ENCODE measurements at places on chromosomes 1 and 21. TPM values are rescaled to one million over a fixed set of nuclear protein-coding genes. Genes with fewer than 3 reads are reported as not detected.

ITLN2 gene
- total RNA-seq, result not detected

- peak; percentile 48 for DNase-seq
Measured at GRCh38 chr1:206608108-206608698, 4.1 kb downstream of the EIF2D start.

VPS72 gene
- 135 TPM for total RNA-seq

GRCh38 chr1:56411484-56412180 lies 167.7 kb downstream of the PLPP3 start:
- no peak for DNase-seq

GRCh38 chr1:112296908-112297307 lies 99.1 kb upstream of the CTTNBP2NL start:
- no peak for DNase-seq

DNA sequence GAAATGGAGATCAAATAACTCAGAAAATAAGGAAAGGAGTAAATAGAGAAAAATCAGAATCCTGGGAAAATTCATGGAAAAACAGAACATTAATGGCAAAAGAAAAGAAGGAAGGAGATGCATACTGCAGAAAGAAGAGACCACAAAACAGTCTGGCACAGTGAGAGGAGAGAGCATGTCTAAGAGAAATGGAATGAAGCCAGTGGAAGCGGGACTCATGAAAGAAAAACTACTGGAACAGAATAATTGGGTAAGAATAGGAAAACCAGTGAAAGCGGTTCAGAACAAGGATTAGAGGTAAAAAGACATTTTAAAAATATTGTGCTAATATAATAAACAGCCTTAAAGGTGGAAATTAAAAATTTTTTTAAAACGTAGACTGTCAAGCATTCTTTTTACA lies 93.6 kb upstream of the GREM2 start:
- no peak for DNase-seq

GRCh38 chr21:44354001-44354405 lies 582 bp downstream of the TRPM2 start:
- no peak for DNase-seq

- DNase-seq, result peak; percentile 14
Measured at GRCh38 chr1:208068407-208068806, 157.5 kb upstream of the CD34 start.

ZNF683 gene
- not detected for total RNA-seq

- DNase-seq, result no peak
Measured at GRCh38 chr1:44714532-44714931, 16.4 kb downstream of the RNU5D-1 start.

TMEM269 gene
- 0.91 TPM for total RNA-seq

GRCh38 chr1:40042341-40042740 lies 1.8 kb downstream of the CAP1 start:
- no peak for DNase-seq

DNA sequence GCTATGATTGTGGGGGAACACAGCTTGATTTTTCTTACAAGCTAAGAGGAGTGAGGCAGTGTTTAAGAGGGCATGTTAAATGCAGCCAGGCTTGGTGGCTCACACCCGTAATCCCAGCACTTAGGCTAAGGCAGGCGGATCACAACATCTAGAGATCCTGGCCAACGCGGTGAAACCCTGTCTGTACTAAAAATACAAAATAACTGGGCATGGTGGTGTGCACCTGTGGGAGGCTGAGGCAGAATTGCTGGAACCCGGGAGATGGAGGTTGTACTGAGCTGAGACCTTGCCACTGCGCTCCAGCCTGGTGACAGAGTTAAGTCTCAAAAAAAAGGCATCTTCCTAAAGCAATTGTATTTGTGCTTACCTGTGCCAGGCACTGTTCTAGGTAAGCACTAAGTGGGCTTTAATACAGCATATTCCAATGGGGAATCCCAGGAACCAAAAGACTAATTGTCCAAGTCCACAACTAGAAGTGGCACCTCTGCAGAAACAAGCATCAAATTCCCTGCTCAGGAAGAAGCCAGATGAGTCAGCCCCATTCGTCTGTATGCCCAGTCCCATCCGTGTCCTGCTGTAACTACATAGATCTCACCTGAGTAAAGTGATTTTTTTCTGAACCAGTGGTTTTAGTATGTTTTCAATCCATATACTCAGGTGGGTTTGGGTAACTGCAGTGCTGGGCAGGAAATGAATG lies 4.6 kb downstream of the RCC1 start:
- DNase-seq, result no peak

GRIK3 gene
- 2.4 TPM for total RNA-seq

GRCh38 chr1:232980986-232981560 lies 30.7 kb downstream of the NTPCR start:
- DNase-seq, result no peak

DNA sequence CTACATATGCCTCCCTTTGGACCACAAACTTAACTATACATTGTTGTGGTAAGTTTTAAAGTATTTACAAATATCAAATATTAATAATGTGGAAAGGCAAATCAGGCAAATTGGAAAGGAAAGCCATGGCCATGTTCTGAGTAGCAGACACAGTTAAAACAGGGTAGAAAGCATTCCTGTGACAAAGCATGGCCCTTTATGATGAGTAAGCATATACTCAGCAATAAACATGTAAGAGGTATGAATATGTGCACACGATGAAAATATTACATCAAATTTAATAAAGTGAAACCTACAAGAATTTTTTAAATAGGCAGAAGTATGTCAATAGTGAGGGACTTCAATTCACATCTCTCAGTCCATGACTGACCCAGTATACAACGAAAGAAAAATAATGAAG lies 389.2 kb downstream of the DSCAM start:
- DNase-seq, result no peak

SYT11 gene
- 20.0 TPM for total RNA-seq

DNA sequence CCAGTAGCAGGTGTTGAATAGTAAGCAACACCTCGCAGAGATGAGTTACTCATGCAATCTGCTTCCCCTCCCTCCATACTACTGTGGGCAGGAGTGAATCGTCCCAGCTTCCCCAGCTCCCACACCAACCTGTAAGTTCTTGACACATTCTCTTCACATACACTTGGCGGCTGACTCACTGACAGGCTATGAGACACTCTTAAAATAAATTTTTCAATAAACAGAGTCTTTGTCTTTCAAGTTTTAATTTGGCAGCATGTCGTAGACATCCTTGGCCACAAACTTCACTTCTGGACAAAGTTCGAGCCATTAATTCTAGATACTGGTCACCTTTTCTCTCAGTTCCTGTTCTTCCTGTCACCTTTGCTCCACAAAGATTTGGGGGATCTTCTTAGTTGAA lies 290.7 kb downstream of the TM2D1 start:
- no peak for DNase-seq

HRNR gene
- not detected for total RNA-seq

SRSF10 gene
- 228 TPM for total RNA-seq

FCRL2 gene
- total RNA-seq, result not detected

DNA sequence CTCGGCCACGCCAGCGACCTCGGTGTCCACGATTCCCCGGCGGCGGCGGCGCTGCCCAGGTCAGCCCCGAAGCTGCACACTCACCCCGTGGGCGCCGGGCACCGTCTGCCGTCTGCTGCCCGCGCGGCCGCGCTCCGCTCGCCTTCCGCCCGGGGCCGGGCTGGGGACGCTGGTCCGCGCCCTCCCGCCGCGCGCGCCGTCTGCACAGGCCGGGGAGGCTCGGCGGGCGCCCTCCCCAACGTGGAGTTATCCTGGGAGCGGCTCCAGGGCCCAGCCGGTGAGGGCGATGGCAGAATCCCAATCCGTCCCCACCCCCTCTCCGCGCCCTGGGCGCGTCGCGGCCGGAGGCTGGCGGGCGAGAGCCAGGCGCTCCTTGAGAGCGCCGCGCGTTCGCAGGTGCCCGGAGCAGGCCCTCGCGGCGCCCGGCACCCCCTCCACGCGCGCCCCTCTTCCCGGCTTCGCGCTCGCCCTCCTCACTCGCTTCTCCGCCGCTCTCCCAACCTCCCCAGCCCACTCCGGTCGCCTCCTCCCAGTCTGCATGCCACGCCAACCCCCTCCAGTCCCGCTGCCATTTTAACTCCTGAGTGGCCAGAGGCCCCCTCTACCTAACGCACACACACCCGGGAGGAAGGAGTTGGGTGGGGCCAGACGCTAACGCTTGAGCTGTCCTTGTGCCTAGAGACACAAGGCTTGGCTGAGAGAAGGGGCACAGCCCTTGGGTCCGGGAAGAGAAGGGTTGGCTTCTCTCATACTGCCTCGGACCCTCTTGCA lies at the start of gene LRRN2:
Gene LRRN2 (minus strand): TSS at position 503 of the 771 bp plus-strand sequence. CDS start 65,746 bp downstream, outside the sequence.
- DNase-seq, result peak; percentile 14

GRCh38 chr1:212485571-212485912 lies 52.8 kb downstream of the NENF start:
- DNase-seq, result no peak

DNA sequence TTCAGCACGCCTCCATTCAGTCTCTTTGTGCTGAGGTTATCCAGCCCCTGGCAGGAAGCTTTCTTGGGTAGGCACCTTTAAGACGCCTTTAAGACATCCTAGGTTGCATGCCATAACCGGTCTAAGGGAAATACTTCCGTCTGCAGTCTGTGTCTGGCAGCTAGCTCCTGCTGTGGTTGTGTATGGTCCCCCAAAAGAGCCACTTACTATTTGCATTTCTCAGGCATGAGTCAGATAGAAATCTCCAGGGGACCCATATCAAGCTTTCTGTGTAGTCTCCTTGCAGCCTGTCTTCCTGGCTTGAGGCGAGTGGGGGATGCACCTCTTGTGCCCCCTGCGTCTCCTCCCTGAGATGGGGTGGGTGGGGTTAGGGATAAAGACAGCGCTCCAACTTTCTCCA lies 10.0 kb upstream of the RYR2 start:
- no peak for DNase-seq

DNA sequence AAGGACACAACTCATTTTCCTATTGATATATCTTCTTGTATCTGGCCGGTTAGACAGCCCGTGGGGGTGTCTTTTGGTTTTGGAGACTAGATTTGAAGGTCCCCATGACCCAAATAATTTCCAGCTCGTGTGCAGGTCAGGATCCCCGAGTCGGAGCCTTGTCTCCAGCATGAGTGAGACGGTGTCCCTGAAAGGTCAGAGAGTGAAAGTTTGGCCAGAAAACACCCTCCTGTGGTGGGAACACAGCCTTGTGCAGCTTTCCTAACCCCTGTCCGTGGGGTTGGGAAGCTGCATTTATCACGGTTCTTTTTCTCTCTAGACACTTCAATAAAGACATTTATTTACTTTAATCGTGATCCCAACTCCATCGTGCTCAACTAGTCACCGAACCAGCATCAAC lies 17.6 kb downstream of the COQ8A start:
- DNase-seq, result no peak

GRCh38 chr1:48493041-48493440 lies 21.0 kb upstream of the SPATA6 start:
- DNase-seq, result no peak

GRCh38 chr21:36321325-36322082 lies 1.5 kb downstream of the MORC3 start:
- DNase-seq, result peak; percentile 9

DNA sequence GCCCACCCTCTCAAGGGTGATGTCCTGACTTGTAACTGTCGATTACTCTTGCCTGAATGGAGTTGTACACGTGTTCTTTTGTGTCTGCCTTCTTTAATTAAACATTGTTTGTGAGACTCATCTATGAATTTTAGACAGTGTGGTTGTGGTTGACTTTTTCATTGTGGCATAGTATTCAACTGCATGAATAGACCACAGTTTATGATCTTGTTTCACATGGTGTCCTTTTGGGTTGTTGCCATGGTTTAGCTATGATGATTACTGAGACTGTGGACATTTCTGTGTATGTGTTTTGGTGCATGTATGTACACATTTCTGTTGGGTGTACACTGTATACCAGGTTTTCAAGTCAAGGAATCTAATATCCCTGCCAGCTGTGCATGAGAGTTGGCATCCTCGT lies 30.1 kb downstream of the PRMT2 start:
- no peak for DNase-seq

GRCh38 chr1:24964811-24965570 lies 34.9 kb upstream of the RUNX3 start:
- no peak for DNase-seq

DNA sequence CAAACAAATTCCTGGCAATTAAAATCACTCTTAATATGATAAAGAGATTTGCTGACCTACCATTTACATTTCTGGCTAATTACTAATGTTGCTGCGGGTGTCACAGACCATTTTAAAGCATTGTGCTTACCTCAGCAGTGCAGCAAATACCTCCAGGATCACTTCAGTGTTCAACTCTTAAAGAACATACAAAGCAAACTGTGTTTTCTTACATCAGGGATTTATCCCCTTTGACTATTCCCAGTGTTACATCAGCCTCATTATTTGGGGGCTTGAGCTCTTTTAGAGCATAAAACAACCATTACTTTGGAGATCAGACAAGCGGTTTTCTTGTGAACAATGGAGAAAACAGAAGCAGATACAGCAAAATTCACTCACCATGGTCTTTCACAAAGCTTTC lies 185.4 kb downstream of the LYPLAL1 start:
- DNase-seq, result no peak

- no peak for DNase-seq
Measured at GRCh38 chr1:231855361-231855760, 228.8 kb downstream of the DISC1 start.

ACTL8 gene
- total RNA-seq, result not detected

GRCh38 chr1:17119076-17119772 lies at the start of gene PADI2:
PADI2 (minus strand) TSS chr1:17119451; CDS start chr1:17119371, 80 bp downstream.
- peak; percentile 53 for DNase-seq

GRCh38 chr1:6660415-6661049 lies 35.9 kb downstream of the THAP3 start:
- DNase-seq, result no peak

THEM5 gene
- not detected for total RNA-seq

- no peak for DNase-seq
Measured at GRCh38 chr1:8747879-8748825, 69.3 kb downstream of the RERE start.

GRCh38 chr1:28115267-28115666 lies 26.9 kb upstream of the EYA3 start:
- DNase-seq, result no peak
